ENCODE measurements at places on chromosomes 6 and 20.

GRCh38 chr6:137407816-137408215 is 86.4 kb downstream of the OLIG3 start:
- no peak for DNase-seq

- no peak for DNase-seq
Measured at GRCh38 chr6:36350082-36350481, 13.4 kb upstream of the BNIP5 start.

- no peak for DNase-seq
Measured at GRCh38 chr20:334578-334977, 9.2 kb downstream of the SOX12 start.

DNA sequence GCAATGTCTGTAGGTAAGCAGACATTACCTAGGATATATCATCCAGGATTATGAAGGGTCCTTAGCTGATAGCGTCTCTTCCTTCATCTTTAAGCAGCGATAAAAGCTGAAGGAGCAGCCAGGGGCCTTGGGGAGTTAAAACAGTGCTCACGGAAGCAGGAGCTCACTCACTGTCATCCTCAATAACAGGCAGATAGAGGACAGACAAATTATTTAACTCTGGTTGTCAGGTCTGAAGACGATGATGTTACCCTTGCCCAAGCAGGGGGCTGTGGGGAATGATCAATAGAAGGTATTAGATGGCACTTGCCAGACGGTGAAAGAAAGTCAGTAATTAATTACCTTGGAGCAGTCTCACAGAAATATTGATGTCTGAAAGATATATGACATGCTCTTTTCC is 12.6 kb upstream of the SPATS1 start:
- DNase-seq, result no peak

GRCh38 chr20:32667027-32667426 is 6.7 kb downstream of the C20orf203 start:
- DNase-seq, result no peak

DNA sequence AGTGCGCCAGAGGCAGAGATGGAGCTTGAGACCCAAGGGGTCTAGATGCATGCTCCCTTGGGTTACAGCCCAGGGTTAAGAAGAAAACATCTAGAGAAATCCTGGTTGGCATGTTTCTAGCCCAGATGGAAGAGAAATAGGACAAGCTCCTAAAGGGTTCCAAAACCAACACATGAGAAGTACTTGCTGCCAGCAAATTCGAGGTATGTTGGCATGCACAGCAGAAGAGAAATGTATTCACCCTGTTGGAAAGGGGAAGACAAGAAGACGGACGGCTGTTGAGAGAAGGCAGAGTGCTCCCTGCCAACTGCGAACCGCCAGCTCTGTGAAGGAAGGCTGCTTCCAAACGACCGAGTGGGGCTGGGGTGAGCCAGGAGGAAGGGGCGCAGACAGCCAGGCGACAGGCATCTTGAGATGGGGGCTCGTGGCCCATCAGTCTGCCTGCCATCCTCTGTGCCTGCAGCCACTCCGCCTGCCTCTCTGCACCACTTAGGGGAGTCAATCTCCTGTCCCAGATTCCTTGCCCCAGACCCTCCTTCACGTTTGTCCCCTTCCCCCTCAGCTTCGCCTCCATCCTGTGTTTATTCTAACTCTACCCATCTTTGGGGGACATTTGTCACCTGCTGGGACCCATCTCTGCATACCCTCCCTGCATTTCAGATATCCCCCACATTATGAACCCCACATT is 249.2 kb downstream of the CDC5L start:
- DNase-seq, result no peak

GRCh38 chr6:33073431-33073871 is at the start of gene HLA-DPA1:
Gene HLA-DPA1 (minus strand): TSS chr6:33073649.
- no peak for DNase-seq

GRCh38 chr6:45460166-45460565 is 82.4 kb upstream of the SUPT3H start:
- DNase-seq, result no peak

- no peak for DNase-seq
Measured at GRCh38 chr6:14718861-14719260, 527.0 kb upstream of the JARID2 start.
